ENCODE measurements at places on chromosomes 5 and 9. TPM values are rescaled to one million over a fixed set of nuclear protein-coding genes. Genes with fewer than 3 reads are reported as not detected.

DNA sequence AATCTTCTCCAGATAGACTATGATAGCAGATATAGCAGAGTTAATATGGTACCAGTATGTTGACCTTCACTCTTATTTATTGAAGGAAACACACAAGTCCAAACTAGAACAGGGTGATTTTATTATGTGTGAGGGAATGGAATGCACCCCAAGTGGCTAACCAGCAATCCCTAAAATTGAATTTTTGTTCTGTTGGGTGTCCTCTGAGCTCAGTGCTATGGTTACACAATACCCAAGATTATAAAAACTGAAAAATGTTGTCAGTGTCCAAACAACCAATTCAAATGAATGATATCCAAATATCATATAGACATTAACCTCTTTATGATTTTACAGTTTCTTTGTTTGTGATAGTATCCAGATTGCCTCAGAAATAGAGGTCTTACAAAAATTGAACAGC lies 60.9 kb downstream of the NNT start:
- no peaks in the 10 kb centered on the region for H3K27me3 ChIP-seq
- no peaks in the 10 kb centered on the region for H3K4me1 ChIP-seq
- no peak overlapping the region for H3K4me3 ChIP-seq
- no peak for DNase-seq
- H3K27ac ChIP-seq = no peak overlapping the region

Gene TPPP
- 0.03 TPM for total RNA-seq

GRCh38 chr5:76735762-76736545 lies 20.0 kb downstream of the F2R start:
- no peak overlapping the region for H3K4me3 ChIP-seq
- no peak for DNase-seq
- no peaks in the 10 kb centered on the region for H3K27me3 ChIP-seq
- H3K27ac ChIP-seq = no peak overlapping the region

Gene SUSD1
- total RNA-seq = 17.9 TPM

Gene PCDHGA2
- total RNA-seq = 0.71 TPM

Data from SJCRH30 (cell line).